Hematopoietic multipotent progenitor cell treated with erythropoietin and hydrocortisone succinate and interleukin-3 and kit ligand, for 4 days (in vitro differentiated cells): ENCODE measurements at places on chromosomes 1 and 21.
A peak's percentile ranks its signal among the peaks of the same experiment; 100 is the strongest.

DNA sequence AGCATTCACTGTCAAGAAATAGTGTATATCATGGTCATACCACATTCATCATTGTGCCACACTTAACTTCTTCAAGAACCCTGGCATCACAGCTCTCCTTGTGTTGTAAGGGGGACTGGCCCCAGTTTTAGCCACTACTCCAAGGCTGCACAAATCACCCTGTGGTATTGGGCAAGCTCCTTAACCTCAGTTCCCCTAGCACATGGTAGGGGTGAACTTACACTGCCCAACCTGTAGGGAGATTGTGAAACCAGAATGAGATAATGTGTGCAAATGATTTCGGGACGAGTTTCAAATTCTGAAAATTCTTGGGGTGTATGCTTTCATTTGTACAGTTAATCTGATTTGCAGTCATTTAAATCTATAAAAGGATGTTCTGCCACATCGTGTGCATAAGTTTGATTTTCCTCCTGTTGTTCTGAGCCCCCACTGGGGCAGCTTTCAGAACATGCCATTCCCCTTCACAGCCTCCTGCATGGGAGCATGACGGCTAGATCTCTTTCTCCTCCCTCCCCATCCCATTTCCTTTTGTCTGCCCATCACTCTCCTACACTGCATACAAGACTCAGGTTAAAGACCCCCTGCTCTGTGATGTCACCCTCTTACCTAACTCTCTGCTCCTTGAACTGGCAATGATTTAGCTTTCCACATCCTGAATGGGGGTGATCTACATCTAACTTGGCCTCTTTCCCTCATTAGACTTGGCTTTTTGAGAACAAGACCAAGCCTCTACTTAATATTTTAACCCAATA lies 290.3 kb downstream of the CHRM3 start:
- DNase-seq: peak; percentile 69

DNA sequence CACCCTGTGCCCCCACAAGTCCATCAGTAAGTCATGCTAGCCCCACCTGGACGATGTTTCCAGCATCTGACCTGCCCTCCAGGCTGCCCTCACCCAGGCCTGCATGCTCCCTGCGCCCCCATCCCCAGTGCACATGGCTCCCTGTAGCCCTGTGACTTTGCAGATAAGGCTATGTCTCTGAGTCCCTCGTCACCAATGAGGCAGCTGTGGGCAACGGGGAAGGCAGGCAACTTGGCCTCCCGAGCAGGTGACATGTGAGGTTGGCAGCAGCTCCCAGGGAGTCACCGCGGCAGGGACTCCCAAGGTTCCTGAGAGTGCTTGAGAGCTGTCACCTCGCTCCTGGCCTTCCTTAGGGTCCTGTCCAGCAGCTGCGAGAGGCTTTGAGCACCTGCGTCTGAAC lies 32.4 kb upstream of the AGPAT3 start:
- DNase-seq: no peak

DNA sequence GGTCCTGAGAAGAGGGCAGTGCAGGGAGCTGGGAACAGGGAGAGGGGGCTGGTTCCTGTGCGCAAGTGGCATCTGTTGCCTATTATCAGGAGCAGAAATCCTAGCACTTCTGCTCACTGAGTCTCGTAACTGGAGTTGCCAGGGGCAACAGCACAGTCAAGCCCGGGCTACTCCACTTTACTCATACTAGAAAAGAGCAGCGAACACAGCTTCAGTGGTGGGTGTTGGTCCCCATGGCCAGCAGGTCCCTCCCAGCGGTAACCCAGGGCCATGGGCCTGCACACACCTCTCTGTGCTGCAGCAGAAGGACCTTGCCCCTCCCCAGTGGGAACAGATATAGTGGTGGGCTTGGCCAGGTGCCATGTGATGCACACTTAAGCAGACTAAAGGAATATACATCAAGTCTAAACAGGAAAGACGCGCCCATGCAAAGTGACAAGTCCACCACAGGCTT lies 8.5 kb downstream of the PYCR2 start:
- peak; percentile 20 for DNase-seq

GRCh38 chr1:86151427-86151826 lies 5.1 kb downstream of the COL24A1 start:
- DNase-seq: no peak

DNA sequence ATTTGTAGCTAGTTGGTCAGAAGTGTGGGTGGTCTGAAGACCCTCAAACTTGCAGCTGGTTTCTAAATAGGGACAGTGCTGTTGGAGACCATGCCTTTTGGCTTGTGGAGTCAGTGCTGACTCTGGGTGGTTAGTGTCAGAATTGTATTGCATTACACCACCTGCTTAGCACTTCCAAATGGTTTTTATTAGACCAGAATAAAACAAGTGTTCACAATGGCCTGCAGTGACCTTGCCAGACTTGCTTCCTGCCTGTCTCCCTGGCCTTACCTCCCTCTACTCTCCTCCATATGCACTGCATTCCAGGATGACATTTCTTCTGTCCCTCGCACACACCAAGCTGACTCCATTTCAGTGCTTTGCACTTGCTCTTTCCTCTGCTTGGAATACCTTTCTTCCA lies 72.7 kb upstream of the CNIH3 start:
- DNase-seq: no peak

DNA sequence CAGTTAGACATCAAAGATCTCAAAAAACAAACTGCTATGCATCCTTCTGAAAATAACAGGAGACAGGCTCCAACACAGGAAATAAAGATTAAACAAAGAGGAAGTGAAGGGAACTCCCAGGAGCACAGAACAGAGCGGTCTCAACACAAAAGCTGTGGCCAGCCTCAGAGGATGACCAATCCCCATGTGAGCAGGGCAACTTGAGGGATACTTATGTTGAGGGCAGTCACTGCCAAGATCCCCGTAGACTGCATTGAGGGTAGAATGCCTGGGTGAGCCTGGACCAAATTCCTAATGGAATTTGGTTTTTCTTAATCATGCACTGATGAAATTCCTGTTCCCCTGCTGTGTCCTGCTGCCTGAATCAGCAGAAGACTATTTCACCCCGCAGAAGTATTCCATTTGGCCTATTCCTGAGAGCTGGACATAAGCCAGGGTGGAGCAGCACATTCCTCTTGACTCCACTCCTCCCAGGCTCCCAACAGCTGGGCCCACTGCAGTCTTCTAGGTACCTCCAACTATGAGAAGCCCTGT lies 49.0 kb downstream of the JAK1 start:
- peak; percentile 64 for DNase-seq

DNA sequence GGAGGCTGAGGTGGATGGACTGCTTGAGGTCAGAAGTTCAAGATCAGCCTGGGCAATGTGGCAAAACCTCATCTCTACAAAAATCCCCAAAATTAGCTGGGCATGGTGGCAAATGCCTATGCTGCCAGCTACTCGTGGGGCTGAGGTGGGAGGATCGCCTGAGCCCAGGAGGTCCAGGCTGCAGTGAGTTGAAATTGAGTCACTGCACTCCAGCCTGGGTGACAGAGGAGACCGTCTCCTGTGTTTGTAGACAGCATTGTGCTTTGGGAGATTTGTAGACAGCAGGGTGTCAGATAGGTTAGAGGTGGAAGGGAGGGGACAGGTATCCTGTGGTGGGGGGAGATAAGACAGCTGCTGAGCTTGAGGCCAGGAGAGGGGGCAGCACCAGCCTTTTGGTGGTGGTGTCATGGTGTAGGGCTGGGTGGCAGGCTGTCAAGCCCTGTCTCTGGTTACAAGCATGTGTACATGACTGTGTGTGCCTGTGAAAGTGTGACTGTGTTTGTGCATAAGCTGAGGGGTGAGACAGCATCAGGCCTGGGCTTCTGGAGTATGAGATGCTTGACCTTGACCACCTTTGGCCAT lies 15.2 kb downstream of the PPFIA4 start:
- no peak for DNase-seq

GRCh38 chr1:24642481-24643362 lies at the start of gene SRRM1:
Gene SRRM1, plus strand, starts transcription at chr1:24643302. Its CDS starts 25 bp downstream, at chr1:24643327.
- DNase-seq: peak; percentile 100

DNA sequence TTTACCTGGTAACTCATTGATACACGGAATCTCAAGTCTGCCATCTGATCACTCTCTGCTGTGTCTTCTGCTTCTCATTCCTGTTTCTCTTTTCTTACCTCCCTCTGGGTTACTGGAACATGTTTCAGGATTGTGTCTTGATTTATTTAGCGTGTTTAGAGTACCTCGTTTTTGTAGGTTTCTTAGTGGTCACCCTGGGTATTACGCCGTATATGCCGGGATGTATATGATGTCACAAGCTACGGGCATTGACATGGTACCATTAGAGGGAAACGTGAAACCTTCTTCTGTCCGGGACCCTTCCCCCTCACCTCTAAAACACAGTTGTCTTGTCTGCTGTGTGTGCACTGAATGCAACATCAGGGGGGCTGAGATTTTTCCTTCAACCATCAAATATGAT lies 2.8 kb downstream of the ACTRT2 start:
- DNase-seq: peak; percentile 23

GRCh38 chr21:37119421-37120218 lies 46.6 kb downstream of the TTC3 start:
- DNase-seq: peak; percentile 5

DNA sequence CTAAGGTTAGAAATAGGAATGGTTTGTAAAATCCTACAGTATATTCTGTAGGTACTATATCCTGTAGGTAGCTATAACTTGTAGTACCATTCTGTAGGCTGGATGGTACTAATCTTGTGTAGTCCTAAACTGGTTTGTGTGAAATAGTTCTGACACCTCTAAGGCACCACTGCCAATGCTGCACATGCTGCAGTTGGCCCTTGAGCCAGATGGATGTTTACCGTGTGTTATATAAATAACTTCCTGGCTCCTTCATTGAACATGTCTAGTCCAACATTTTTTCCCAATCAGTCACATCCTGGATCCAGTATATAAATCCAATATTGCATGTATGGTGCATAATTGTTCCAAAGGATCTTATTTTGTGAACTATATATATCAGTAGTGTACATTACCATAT lies 89.5 kb upstream of the GNG4 start:
- no peak for DNase-seq

- no peak for DNase-seq
These were observed 133.9 kb upstream of the SGIP1 start for GRCh38 chr1:66399888-66400529.

DNA sequence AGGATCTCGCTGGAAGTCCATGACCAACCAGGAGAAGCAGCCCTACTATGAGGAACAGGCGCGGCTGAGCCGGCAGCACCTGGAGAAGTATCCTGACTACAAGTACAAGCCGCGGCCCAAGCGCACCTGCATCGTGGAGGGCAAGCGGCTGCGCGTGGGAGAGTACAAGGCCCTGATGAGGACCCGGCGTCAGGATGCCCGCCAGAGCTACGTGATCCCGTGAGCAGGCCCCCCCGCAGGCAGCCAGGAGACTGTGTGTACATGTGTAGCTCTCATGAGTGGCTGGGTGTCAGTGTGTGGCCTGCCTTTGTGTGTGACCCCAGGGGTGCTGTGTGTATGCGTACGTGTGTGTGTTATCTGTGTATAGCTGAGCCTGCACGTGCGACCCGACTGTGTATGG lies 27.2 kb downstream of the ETNK2 start:
- no peak for DNase-seq

- DNase-seq: no peak
These were observed 10.0 kb upstream of the TNFRSF8 start for GRCh38 chr1:12052997-12053686.

- no peak for DNase-seq
These were observed 156.0 kb upstream of the RAB4A start for GRCh38 chr1:229114850-229115365.

DNA sequence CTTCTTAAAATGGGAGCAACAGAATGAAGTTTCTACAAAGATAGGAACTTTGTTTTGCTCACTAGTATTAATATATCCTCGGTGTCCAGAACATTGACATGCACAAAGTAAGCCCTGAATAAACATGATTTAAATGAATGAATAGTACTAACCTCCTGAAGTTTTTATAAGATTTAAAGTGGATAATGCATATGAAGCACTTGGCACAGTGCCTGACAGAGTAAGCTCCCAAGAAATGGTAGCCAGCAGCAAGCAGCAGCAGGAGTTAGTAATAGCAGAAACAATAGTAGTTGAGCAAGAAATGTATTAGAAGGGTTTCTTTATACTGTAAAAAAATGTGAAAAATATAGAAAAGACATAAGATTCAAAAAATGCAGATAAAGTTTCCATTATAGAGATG lies 258.1 kb upstream of the C1orf87 start:
- DNase-seq: no peak

DNA sequence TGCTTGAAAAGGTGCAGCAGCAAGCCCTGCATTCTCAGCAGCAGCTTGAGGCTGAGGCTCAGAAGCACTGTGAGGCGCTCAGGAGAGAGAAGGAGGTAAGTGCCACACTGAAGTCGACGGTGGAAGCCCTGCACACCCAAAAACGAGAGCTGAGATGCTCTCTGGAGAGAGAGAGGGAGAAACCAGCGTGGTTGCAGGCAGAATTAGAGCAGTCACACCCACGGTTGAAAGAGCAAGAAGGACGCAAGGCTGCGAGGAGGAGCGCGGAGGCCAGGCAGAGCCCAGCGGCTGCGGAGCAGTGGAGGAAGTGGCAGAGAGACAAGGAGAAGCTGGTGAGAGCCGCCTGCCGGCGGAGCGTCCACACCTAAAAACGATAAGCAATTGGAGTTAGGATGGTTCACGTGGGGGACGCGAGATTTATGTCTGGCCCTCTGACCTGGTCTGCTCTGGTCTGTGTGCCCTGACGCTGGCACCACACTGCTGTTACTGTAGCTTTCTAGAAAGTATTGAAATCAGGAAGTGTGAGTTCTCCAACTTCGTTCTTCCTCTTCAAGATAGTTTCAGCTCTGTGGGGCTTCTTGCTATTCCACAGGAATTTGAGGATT lies 26.7 kb upstream of the DIP2A start:
- no peak for DNase-seq

DNA sequence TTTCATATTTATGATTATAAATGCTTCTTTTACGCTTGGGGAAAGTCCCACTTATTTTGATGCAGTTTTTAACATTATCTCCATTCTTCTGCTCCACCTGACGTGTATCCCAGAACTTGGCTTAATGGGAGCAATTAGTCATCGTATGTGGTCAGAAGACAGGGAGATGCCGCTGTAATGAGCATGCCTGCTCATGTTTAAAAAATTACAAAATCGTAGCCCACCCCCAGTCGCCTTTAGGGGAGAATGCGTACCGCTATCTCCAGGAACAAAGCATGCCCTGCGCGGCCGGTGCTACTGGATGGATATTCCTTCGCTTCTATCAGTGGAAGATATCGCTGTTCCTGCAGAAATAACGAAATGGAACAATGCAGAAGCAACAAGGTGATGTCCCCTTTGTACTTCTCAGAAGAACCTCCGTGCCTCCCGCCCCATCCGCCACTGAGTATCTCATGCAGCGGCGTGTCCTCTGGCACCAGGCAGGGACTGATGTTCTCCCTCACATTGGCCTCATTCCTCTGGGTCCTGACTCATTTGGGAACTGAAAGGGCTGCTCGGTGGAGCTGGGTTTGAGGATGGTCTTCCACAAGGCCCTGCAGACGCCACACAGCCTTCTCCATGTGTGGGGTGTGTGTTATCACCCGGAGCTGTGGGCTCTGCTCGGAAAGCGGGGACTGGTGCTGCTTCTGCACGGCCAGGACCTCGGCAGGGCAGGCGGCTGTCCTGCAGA lies 116.3 kb upstream of the COL6A1 start:
- no peak for DNase-seq

DNA sequence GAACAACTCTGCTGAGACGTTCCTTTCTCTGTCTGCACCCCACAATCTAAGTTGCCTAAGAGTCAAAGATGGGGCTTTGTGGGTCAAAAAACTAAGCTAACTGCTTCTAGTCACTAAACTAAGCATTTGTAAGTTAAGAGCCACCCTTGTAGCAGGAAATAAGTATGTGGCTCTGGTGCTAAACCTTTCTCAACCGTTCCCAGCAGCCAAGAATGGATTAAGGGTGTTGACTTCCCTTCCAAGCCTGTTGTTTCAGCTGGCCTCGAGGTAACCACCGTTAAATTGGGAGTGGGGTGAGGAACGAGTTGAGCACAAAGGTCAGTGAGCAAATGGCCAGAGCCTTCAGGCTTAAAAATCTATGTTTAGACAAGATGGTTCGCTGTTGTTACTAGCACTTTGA lies 169.1 kb downstream of the TRIM33 start:
- DNase-seq: no peak
